Cortex of kidney (tissue), 1 donor: ENCODE measurements at places on chromosomes 13 and 19.

DNA sequence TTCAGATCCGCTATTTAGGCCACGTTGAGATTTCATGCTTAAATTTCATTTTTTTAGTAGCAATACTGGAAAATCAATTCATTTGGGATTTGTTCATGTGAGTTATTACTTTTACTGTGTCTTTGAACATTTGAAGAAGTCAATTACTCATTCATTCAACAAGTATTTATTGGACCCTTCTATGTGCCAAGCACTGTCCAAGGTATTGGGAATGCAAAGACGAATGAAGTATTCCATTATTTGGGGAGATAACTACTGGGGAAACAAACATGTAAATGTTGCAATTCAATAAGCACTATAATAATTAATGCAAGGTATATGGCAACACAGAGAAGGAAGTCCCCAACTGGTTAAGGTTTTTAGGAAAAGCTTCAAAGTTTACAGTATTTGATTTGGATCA is 5.7 kb downstream of the CDK8 start:
- DNase-seq: no peak

DNA sequence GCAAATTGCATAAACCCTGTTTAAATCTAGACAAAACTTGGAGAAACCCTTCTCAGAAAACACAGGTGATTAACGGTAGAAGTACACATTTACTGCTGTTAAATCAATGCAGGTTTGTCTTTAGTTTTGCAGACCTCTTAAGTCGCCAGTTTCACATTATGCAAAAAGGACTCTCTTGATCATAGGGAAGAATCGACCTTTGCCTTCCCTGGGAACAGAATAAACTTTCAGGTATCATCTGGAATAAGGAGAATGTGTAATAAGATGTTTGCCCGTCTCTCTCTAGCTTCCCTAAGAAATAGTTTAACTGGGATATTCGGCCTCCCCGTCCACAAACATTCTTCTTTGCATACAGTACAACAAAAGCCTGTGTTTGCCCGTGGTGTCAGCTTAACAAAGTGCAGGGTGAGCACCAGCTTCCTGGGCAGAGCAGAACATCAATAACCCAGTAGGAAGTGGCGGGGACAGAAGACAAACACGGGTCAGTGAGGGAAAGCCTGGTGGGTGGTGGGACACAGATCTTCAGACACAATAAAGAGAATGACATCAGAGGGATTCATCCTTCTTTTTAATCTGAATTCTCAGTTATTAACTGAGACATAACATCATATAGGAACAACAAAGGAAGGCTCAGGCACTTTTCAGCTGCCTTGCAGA is 1077.7 kb upstream of the SLC10A2 start:
- no peak for DNase-seq

- no peak for DNase-seq
Measured at GRCh38 chr19:33438987-33439781, 65.7 kb downstream of the CEBPG start.

DNA sequence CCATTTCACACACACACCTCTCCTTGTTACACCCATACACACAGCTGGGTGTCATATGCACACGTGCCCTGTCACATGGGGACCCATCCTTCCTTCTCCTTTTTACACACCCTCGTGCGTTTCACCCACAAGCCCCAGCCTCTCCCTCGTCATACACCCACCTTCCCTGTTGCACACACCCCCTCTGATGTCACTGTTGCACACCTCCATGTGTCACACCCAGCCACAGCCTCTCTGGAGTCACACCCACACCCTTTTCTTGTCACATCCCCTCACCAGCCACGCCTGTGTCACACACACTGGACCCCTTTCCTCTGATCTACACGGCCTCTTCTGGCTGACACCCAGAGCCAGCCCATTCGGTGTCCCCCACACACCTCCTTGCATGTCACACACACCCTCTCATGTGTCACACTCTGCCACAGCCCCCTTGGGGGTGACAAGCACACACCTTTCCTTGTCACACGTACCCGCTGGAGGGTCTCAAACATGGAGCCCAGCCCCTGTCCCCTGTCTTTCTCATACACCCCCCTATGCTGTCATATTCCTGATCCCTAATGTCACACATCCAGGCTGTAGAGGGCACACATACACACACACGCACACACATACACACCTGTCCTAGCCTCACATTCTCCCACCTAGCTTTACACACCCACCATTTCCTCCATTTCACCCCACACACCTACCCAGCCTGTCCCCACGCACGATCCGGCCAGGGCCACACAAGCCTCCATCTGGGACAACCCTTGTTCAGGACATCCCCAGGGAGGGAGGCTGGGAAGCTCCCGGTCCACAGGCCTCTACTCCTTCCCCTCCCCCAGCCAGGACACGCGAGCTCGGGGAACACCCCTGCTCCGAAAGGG is 1.4 kb downstream of the NOVA2 start:
- no peak for DNase-seq

GRCh38 chr13:95833126-95833525 is 156.2 kb downstream of the DNAJC3 start:
- no peak for DNase-seq

DNA sequence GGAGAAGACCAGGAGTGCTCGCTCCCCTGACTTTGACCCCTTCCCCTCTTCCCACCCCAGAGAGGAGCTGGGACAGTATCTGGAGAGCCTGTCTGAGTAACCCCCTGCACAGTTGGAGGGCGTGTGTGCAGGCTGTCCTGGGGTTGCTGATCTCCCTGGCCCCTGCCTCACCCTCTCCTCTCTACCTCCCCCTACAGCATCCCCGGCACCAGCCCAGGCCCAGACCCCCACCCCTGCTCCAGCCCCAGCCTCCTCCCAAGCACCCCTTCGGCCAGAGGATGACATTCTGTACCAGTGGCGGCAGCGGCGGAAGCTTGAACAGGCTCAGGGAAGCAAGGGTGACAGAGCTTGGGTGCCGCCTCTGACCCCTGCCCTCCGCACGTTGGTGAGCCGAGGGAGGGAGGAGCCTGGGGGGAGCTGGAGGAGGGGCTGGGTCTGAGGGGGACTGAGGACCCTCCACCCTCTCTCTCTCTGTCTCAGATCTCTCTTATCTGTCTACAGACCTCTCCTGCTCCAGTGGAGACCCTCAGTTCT is 8.7 kb downstream of the PROSER3 start:
- no peak for DNase-seq

GRCh38 chr19:17264641-17264979 is at the start of gene USHBP1:
Gene USHBP1 (minus strand): TSS chr19:17264745. CDS start chr19:17264299, 446 bp downstream.
- DNase-seq: no peak

DNA sequence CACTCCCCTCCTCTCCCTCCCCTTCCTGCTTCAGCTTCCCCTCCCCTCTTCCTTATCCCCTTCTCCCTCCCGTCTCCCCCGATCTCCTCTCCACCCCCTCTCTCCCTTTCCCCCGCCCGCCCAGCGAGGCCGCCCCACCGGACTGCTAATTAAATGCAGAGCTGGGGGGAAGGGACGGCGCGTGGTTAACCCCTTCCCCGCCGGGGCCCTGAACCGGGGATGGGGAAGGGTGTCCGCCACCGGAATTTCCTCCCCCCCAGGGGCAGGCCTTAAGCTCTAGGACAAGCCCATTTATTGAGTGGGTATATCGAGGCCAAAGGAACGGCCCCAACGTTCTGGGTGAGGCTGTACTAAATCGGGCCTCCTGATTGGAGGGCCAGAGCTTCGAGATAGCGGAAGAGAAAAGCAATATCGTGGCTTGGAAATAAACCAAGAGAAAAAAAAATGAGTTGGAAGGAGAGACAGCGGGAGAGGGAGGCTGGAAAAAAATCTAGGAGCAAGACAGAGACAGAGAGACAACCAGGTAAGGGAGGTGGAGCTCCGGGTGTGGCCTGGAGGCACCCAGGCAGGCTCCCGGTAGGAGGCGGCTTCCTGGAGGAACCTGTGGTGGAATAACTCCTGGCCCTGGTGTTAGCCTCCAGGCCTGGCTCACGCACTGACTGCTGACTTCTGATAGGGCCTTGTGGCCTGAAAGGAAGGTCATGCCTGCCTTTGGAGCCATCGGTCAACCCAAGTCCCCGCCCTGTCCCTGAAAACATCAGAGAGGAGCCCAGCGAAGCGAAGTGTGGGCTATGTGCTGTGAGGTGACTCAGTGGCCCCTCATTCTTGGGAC is 11.6 kb upstream of the JUND start:
- no peak for DNase-seq

GRCh38 chr13:21310220-21310619 is 133.8 kb downstream of the MRPL57 start:
- DNase-seq: no peak

GRCh38 chr19:5083547-5083965 is 114.6 kb downstream of the KDM4B start:
- DNase-seq: no peak
